ENCODE measurements at places on chromosomes 1 and 21.

- no peak for DNase-seq
These were observed 7.4 kb upstream of the DNMT3L start for GRCh38 chr21:44269090-44269489.

- DNase-seq: no peak
These were observed 724.3 kb upstream of the CXADR start for GRCh38 chr21:16788584-16788983.

DNA sequence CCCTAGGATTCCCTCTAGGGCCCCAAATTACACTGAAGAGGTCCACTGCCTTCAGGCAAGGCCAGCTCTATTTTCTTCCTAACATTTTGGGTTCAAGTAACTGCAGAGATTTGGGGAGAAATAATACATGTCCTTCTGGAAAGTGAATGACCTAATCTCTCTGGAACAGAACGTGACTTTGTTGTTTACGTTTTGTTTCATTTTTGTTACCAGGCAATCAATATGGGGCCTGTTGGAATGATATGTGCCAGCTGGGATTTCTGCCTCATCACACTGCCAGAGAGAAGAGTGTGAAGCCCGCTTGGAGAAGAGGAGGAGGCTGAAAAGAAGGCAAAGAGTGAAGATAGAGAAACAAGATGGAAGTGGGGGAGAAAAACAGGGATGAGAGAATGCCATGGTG lies 116.7 kb downstream of the FASLG start:
- no peak for DNase-seq

DNA sequence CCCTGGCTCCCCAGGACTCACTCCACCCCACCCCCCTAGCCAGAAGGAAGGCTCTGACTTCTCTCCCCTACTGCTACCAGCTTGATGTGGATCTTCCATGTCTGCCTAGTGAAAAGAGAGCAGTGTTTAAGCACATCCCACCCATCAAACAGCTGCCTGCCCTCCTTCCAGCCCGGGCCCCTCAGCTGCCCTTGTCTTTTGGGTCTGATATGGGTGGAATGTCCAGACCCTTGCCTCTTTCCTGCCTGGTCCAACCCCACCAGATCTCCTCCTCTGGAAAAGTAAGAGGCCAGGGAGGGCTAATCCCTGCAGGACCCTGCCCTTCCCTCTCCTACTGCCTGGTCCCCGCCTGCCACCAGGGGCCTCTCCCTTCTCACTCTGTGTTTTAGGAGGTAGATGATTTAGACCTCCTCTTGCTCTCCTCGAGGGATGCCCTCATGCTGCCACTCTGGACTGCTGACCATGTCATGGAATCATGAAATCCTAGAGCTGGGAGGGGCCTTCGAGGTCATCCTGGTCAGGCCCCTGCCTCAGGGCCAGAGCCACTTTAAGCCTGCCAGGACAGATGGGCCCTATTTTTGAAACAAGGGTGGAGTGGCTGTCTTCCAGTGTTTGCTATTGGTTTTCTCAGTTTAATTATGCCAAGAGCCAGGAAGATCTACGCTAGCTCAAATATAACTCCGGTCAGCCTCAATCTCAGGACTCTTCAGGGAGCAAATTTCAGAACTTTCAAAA lies 15.8 kb upstream of the HSPG2 start:
- no peak for DNase-seq

DNA sequence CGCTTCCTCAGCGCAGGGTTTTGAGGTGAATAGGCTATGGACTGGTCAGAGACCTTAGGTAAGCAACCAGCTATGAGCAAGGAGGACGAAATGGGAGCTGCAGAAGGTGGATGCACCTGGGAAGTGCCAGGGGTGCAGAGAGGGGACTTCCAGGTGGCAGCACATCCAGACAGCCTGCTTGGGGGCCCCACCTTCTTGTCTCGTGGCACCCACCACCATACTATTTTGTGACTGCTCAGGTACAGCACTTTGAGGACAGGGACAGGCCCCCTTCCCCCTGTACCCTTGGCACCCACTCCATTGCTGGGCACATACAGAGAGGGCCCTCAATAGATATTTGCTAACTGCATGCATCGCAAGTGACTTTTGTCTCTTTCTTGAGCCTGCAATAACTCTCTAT lies 777 bp upstream of the KISS1 start:
- no peak for DNase-seq

DNA sequence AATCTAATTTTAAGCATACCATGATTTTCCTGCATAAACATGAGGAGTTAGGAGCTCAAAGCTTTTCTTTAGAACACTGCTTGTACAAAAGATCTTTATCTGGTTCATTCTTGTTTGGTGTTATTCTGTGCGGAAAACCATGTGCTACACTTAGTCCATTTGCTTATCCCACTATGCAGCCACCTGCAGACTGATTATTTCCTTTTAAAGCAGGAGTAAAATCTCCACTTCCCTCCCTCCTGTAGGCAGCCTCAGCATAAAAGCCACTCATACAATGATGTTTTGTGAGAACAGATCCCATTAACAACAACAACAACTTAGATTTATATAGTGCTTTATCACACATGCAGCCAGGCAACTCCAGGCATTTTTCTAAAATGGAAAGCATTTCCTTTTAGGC lies 355.3 kb upstream of the NEGR1 start:
- no peak for DNase-seq

- peak; percentile 17 for DNase-seq
These were observed 17.6 kb upstream of the PTTG1IP start for GRCh38 chr21:44890961-44891541.

DNA sequence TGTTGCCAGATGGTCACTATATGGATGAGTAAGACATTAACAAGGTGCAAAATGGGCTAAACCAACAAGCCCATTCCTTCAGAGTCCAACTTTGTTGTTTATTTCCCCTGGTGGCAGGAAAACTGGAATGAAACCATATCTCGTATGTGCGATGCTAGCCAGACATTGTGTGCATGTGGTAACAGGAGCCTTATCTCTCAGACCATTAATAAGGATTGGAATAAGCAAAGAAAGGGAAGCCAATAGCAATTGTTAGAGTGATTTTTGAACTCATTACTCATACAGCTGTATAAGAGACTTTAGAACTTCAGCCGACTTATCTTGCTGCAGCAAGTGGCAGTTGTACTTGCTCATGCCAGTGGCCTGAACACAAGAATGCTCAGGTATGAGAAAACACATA lies 30.0 kb upstream of the HMCN1 start:
- DNase-seq: no peak

DNA sequence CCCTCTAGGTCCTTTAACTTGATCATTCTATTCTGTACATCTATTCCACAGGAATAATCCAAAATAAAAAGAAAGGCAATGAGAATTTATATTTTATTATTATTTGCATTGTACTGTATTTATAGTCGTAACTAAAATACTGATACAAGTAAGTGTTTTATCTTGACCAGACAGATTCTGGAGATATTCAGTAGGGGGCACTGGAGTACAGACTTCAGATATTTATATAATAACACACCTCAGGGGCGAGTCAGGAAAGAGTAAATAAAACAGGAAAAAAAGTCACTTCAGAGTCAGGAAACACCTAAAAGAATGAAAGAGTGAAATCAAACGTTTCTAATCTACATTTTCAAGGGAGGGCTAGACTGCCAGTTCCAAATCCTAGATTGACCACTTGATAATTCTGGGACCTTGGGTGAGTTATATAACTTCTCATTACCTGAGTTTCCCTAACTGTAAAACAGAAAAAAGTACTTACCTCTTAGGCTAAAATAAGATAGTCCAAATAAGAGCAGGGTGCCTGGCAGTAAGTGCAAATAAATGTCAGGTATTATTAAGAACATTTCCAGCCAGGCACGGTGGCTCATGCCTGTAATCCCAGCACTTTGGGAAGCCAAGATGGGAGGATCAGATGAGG lies 31.1 kb upstream of the MTF1 start:
- no peak for DNase-seq

DNA sequence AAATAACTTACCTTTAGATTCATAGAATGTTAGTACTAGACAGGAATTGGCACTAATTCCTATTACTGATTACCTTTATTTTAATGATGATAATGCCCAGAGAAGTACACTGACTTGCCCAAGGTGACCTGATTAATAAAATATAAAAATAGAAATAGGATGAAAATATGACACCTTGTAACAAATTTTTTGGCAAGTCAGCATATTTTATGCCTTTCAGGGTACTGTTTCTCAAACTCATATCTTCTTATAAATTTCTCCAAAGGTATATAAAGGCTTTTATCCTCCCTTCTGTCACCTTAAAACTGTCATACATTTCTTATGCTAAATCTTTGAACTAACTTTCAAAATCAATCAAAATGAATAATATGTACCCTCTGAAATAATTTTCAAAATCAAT lies 171.4 kb downstream of the LRRC40 start:
- DNase-seq: no peak

DNA sequence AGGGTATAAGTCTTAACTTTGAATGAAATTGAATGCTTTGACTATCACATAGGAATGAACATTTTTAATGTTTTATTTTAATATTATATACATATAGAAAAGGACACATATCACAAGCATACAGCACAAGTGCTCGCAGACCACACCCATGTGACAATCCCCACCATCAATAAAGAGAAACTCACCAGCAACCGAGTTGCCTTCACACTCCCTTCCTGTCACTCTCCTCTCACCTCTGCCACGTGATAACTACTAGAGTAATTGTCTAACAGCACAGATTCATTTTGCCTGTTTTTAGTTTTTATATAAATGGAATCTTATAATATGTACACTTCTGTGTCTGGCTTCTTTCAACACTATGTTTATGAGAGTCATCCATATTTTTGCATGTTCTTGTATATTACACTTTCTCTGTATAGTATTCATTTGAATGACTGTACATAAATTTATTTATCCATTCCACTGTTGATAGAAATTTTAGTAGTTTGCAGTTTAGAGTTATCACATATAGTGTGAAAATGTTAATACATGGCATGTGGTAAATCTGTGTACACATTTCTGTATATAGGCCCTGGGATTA lies 304.9 kb upstream of the DUSP10 start:
- DNase-seq: no peak

GRCh38 chr21:41964171-41964570 lies 10.4 kb upstream of the C2CD2 start:
- no peak for DNase-seq

DNA sequence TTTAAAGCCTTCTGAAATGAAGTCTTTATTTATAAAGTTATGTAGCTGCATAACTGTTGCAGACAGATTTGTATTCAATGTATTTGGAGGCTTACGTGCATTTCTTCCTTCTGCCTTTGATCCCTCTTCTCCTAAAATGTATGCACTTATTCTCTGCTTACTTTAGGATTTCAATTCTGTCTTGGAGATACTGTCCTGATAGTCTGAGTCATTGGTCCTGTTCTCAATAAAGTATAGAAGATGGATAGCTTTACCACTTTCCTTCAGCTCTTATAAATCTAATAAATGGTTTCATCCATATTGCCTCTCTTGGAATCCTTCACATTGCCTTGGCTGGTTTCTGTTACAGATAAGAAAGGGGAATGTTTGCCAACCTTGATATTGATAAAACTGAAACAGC lies 430.1 kb upstream of the CAMK1G start:
- no peak for DNase-seq

DNA sequence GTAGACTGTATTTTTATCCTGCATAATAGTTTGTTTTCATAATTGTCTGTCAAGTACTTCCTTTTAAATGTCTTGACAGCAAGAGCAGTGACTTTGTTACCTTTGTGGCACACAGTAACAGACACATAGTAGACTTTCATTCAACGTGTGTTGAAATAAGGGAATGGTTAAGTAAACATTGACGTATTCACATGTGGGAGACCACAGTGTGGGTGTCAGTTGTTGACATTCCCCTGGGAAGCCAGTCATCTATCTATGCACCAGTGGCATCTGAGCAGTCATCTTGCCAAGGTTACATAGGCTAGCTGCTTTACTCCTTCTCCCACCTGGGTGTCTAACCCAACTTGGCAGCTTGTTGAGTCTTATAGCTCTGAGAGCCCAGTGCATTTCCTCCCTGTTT lies 1.4 kb upstream of the NUP133 start:
- DNase-seq: no peak

- DNase-seq: no peak
These were observed 110.0 kb upstream of the COL11A1 start for GRCh38 chr1:103218369-103218768.

- DNase-seq: no peak
These were observed 1.4 kb upstream of the HEYL start for GRCh38 chr1:39640861-39641260.

DNA sequence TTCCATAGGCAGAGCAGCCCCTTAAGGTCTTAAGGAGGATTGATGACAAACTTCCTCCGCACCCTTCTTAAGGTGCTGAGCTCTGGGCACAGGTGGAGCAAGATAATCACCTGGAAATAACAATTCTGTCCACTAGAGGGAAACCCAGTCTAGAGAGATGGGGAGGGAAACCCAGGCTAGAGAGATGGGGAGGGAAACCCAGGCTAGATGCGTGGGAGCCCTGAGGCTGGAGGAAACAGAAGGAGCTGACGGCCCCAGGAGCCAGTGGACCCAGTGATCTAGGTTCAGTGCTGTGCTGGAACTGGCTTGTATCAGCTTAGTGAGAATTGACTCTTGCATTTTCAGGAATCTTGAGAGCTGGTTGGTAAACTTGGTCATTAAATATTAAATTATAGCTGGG lies 17.8 kb upstream of the MYCL start:
- no peak for DNase-seq

DNA sequence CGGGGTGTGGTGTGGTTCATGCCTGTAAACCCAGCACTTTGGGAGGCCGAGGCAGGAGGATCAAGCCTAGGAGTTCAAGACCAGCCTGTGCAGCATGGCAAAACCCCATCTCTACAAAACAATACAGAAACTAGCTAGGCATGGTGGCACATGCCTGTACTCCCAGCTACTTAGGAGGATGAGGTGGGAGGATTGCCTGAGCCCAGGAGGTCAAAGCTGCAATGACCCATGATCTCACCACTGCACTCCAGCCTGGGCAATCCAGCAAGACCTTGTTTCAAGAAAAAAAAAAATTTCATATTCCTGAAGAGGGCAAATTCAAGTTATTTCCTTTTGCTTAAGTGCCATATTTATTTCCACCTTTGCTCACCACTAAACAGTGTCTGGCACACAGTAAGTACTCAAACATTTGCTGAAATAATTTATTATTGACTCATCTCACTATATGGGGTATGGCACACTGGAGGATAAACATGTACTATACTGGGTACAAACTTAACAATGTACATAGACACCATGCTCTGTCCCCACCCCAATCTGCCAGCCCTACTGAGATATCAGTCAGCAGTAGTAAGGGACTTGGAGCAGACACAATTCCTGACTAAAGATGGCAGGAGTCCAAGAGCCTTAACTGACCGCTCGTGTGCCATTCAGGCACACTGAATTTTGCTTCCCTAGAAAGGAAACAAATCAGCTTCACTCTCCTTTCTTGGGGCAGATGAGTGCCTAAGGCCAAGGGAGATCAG lies 15.5 kb downstream of the MEAF6 start:
- no peak for DNase-seq

Data from left hindlimb (tissue), 1 donor.